Activated CD8-positive, alpha-beta memory T cell treated with anti-CD3 and anti-CD28 coated beads for 1 hour (primary cell): ENCODE measurements at places on chromosomes 7 and 10.

- no peak for DNase-seq
These were observed 497.3 kb downstream of the INHBA start for GRCh38 chr7:41205600-41205999.

GRCh38 chr7:29810813-29811482 is 4.6 kb downstream of the WIPF3 start:
- DNase-seq: no peak

- DNase-seq: no peak
These were observed 32.2 kb downstream of the CTTNBP2 start for GRCh38 chr7:117841011-117841410.

- DNase-seq: no peak
These were observed 6.1 kb upstream of the TCAF1 start for GRCh38 chr7:143908120-143908519.

- no peak for DNase-seq
These were observed 401.0 kb upstream of the NRP1 start for GRCh38 chr10:33735464-33735923.

DNA sequence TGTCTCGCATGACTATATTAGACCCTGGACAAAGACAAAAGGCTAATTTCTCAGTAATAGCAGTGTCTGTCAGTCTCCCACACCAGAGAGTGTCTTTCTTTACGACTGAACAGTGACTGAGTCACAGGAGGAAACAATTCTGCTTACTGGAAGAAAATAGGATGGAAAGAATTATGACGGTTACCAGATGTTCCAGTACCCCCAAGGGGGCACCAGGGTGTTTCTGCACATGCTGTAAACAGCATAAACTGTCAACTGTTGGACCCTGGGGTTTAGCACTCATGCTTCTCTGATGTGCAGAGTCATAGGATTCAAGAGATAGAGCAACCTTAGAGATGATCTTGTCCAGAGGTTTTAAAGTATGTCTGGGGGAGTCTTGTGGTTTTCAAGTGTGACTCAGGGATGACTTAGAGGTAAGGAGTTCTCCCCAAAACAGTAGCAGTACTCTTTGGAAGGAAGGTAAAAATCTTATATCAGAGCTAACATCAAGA is 291.7 kb downstream of the THSD7A start:
- DNase-seq: no peak

DNA sequence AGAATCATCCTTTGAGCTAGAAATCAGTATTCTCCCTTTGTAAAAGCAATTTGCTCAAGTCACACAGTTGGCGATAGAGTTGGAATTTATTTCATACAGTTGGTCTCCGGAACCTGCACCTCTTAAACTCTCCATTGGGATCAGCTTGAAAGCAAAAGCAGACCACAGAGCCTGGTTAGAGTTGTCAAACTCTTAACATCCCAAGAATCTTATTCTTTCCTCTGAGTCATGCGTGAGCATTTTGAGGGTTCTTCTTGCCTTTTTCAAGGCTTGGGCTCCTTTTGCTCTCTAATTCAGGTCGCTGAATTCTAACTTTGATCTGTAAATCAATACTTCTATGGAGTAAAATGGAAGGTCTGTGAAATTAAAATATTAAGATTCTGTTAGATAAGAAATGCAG is 19.6 kb upstream of the SCIN start:
- no peak for DNase-seq

- DNase-seq: no peak
These were observed 26.6 kb upstream of the SNX10 start for GRCh38 chr7:26265065-26265464.

- DNase-seq: no peak
These were observed 13.3 kb downstream of the GNA12 start for GRCh38 chr7:2830609-2831376.

DNA sequence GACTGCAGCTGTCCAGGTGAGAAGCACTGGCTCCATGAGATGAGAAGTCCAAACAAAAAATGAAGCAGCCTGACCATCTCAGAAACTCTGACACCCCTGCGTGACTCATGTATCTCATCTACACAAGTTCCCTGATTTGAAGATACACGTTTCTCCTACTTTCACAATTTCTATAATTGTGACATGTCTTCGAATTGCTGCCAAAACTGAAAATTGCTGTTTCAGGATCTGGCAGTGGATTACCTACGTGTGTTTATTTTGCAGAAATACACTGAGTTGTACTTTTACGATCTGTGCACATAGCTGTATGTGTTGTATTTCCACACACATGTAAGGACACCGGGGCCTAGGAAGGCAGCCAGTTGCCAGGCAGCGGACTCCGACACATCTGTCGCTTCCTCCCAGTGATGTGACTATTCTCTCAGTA is 53.2 kb downstream of the LARP4B start:
- DNase-seq: no peak

DNA sequence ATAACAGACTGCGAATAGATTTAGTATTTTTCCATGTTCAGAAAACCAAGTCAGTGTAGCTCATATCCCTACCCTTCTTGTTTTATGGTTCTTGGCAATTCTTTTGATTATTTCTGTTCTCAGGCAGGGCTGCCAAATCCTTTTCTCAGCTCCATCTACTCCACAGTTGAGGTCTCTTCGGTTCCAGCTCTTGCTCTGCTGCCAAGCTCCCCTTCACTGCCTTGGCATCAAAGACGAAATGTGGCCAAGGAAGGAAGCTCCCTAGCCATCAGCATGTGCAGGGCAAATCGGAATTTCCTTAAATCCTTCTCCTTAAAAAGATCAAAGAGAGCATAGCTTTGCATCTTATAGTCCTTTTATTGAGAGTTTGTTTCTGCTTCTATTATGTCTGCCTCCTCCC is 116.4 kb upstream of the NOBOX start:
- DNase-seq: no peak

GRCh38 chr10:53580465-53580864 is 807.9 kb upstream of the MBL2 start:
- DNase-seq: no peak

GRCh38 chr7:12945901-12946300 is 258.5 kb downstream of the ARL4A start:
- DNase-seq: no peak

DNA sequence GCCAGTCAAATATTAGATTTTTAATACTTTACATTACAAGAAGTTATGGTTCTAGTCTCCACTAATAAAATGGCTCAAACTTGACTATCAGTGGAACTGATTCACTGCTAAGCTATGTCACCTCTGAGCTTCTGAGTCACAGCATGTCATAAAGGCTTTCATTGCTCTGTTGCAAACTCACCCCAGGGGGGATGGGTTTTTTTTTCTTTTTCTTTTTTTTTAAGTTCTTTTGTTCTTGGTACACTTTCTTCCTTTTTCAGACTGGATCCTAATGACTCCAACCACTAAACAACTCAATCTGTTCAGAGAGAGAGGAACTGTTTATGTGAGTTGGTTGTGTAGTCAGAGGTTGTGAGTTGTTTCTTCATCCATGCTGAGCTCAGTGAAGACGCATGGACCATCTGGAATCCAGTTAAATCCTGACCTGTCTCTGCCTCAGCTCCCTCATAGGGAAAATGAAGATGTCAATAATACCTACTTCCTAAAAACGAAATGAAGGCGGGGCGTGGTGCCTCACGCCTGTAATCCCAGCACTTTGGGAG is 11.0 kb downstream of the MYOF start:
- no peak for DNase-seq

DNA sequence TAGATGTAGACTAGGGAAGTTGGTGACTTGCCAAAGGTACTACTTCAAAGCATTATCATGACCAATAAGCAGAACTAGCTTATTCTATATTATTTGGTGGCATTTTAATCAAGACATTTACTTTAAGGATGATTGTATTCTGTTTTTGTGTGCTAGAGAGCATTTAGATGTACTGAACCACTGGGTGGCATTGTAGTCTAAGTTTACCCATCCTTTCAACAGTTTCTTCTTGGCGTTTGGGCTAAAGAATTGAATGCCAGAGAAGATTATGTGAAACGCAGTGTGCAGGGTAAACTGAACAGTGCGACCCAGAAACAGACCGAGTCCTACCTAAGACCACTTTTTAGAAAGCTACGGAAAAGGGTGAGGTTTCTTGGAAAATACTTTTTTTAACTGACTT is 26.8 kb downstream of the PRPF18 start:
- no peak for DNase-seq

DNA sequence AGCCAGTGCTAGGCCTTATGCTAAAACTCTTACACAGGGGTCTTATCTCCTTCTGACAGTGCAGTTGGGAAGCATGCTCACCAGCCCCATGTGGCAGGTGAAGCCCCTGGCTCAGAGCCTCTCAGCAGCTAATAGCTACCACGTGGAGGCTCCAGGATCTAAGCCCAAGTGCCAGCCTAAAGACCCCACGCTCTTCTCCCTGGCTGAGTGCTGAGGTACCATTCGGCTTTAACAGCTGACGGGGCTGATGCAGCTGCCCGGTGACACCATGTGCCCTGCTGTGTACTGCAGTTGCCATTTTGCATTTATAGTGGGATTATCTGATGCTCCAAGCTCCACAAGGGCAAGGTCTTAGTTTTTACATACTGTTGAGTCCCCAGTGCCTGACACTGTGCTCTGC is 515.7 kb upstream of the GALNT17 start:
- DNase-seq: no peak

- DNase-seq: no peak
These were observed 123.0 kb upstream of the FZD8 start for GRCh38 chr10:35765066-35765527.

DNA sequence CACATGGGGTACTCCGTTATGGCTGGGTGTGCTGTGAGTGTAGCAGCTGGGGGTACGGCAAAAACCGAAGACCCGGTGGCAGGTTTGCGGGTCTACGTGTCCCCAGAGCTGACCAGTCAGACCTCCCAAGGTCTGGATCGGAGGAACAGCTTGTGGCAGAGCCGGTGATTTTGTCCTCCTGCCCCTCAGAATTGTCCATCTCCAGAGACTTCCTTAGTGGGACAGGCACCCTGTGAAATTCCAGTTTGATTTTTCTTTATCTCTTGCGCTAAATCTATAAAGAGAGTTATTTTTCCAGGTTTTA is 1.0 kb downstream of the EIF3B start:
- no peak for DNase-seq

DNA sequence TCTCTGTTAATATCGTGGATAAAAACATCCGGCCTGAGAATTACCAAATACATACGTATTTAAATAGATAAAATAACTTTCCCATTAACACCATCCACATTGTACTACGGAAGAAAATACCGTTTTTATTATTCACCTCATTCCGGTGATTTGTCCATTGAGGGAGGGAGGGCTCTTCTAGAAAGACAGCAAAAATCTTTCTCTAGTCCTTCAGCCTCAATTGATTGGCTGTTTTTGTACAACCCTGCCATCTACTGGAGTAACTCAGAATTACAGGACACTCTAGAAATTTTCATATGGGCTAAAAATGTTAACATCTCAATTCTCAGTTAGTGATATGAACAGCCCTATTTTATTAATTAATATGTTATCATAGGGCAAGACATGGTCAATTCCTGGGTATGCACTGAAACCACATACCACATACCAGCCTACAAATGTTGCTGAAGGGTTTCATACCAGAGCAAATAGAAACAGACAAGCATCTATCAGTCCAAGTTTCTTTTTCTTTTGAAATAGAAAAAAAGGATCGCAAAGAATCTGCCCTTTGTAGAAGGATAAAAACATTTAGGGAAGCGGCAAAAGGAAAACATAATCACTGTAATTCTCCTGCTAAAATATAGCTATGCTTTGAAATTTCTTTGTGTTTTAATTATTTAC is 55.8 kb upstream of the CDCA7L start:
- no peak for DNase-seq

GRCh38 chr10:115706488-115707076 is 566.4 kb downstream of the GFRA1 start:
- no peak for DNase-seq

- DNase-seq: no peak
These were observed 49.4 kb downstream of the CPEB3 start for GRCh38 chr10:92241501-92241900.

DNA sequence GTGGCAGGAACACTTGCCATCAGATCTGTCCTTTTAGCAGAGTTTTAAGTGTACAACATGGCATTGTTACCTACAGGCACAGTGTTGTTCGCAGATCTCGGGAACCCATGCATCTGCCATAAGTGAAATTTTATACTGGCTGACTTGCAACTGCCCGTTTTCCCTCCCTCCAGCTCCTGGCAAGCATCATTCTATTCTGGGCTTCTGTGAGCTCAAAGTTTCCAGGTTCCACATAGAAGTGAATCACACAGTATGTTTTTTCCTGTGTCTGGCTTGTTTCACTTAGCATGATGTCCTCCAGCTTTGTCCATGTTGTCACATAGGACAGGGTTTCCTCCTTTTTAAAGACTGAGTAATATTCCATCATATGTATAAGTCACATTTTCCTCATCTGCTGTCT is 56.6 kb downstream of the C10orf143 start:
- no peak for DNase-seq

GRCh38 chr7:38453168-38453567 is 178.0 kb downstream of the AMPH start:
- no peak for DNase-seq

DNA sequence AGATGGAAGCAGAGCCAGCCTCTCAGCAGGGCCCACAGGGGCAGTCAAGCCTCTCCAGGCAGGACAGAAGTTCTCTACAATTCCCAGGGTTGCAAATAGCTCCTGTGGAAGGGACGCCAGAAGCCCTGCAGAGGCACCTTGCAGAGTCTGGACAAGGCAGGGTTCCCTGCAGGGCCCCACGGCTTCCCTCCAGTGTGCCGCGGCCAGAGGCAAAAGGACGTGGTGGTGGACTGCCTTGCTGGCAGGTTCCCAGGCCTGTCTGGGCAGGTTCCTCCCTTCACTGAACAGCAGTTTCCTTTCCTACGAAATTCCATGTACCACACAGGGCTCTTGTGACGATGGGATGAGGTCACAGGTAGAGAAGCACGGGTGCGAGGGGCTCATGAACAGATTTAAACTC is 25.1 kb downstream of the UPP1 start:
- no peak for DNase-seq

GRCh38 chr7:97733276-97734161 is 1.6 kb downstream of the TAC1 start:
- DNase-seq: no peak

GRCh38 chr10:31908157-31908556 is 20.5 kb downstream of the ARHGAP12 start:
- no peak for DNase-seq

- no peak for DNase-seq
These were observed at the start of gene TRIL for GRCh38 chr7:28958235-28958979. Gene TRIL, minus strand, starts transcription at chr7:28958330. Its CDS starts 284 bp downstream, at chr7:28958046.

DNA sequence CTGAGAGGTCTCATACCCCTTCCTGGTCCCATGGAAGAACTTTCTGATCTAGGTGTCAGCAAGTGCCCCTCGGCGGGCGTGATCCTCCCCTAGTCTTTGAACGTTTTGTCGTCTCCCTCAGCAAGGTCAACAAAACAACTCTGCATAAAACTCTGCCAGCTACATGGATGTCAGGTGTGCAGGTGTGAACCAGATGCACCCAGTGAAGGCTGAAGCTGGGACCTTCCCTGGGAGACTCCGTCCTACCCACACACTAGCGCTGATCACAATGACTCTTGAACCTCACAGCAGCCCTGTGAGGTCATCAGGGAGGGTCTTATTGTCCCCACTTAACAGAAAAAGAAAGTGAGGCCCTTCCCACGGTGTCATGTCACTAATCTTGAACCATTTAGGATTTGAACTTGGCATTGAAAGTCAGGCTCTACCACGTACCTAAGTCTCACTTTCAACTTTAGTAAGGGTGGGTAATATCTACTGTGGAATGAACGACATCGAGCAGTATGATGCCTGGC is 68.1 kb downstream of the VSTM4 start:
- DNase-seq: no peak

GRCh38 chr10:114334301-114334700 is 70.0 kb downstream of the AFAP1L2 start:
- DNase-seq: no peak

- DNase-seq: no peak
These were observed 93.3 kb downstream of the HYCC1 start for GRCh38 chr7:22920672-22921071.
